ENCODE measurements at places on chromosomes 1 and 21. TPM values are rescaled to one million over a fixed set of nuclear protein-coding genes. Genes with fewer than 3 reads are reported as not detected.
A peak's percentile ranks its signal among the peaks of the same experiment; 100 is the strongest.

- peaks cover 14% of the 10 kb centered on the region for H3K4me1 ChIP-seq
- no peak overlapping the region for H3K4me3 ChIP-seq
- no peak for DNase-seq
- H3K27me3 ChIP-seq, result no peaks in the 10 kb centered on the region
- H3K27ac ChIP-seq, result no peak overlapping the region
- H3K36me3 ChIP-seq, result no peaks in the 10 kb centered on the region
Measured at GRCh38 chr1:232372431-232372830, 257.5 kb downstream of the SIPA1L2 start.

GRCh38 chr1:13908128-13908527 is 208.1 kb downstream of the PRDM2 start:
- no peak overlapping the region for H3K27ac ChIP-seq
- no peaks in the 10 kb centered on the region for H3K4me1 ChIP-seq
- H3K4me3 ChIP-seq, result no peak overlapping the region
- no peak for DNase-seq

- no peaks in the 10 kb centered on the region for H3K36me3 ChIP-seq
- DNase-seq, result no peak
- peaks cover 13% of the 10 kb centered on the region for H3K27me3 ChIP-seq
- H3K4me3 ChIP-seq, result no peak overlapping the region
- peaks cover 9% of the 10 kb centered on the region for H3K4me1 ChIP-seq
Measured at GRCh38 chr1:156582388-156583017, 3.0 kb downstream of the TTC24 start.

Gene TFF2
- total RNA-seq, result not detected

Gene PSMA5
- 69.7 TPM for total RNA-seq

DNA sequence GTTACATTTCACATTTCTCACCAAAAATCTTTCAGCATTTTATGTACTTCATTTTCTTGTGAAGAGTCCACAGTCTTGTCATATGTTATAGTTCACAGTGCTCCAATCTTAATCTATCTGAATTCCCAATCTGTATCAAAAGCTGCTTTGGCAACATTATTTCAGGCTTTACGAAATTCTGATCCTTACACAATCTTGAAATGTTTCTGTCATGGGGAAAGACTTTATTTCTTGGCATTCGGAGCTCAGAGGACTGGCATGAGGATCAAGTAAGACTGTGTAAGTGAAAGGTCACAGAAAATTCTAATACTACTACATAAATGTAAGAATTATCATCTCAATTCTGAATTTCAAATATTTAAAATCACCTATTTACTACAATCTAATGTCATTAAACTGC is 2.0 kb downstream of the USP33 start:
- no peak for DNase-seq
- H3K27ac ChIP-seq, result peak overlapping the region; percentile 35
- peaks cover 34% of the 10 kb centered on the region for H3K4me1 ChIP-seq
- no peaks in the 10 kb centered on the region for H3K27me3 ChIP-seq

DNA sequence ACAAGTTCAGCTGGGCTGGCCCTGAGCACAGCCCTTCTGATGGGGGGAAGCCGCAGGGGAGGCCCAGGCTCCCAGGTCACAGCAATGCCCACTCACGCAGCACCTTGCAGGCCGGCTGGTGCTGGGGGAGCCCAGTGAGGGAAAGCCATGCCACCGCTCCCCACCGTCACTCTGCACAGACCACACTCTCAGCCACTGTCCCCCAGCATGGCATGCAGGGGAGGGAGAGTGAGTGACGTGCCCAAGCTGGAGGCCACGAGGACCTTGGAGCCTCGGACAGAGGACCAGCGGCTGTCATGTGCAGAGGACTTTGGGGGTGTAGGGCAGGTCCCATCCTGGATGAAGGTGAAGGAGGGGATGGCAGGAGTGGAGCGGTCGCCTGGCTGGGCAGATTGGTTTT is 25.1 kb downstream of the SLC45A1 start:
- H3K4me1 ChIP-seq, result peaks cover 18% of the 10 kb centered on the region
- no peaks in the 10 kb centered on the region for H3K27me3 ChIP-seq
- peaks cover 10% of the 10 kb centered on the region for H3K36me3 ChIP-seq

- H3K36me3 ChIP-seq, result no peaks in the 10 kb centered on the region
- peak overlapping the region; percentile 4 for H3K27ac ChIP-seq
- H3K27me3 ChIP-seq, result peaks cover 6% of the 10 kb centered on the region
- peak overlapping the region; percentile 76 for H3K4me3 ChIP-seq
- DNase-seq, result no peak
- H3K4me1 ChIP-seq, result peaks cover 38% of the 10 kb centered on the region
Measured at GRCh38 chr1:17440827-17441168, 1.3 kb upstream of the RCC2 start.

- H3K27me3 ChIP-seq, result peaks cover 61% of the 10 kb centered on the region
- H3K4me1 ChIP-seq, result peaks cover 5% of the 10 kb centered on the region
- H3K27ac ChIP-seq, result no peak overlapping the region
- no peaks in the 10 kb centered on the region for H3K36me3 ChIP-seq
Measured at GRCh38 chr1:30242722-30243457, 480.5 kb downstream of the MATN1 start.

GRCh38 chr1:4121834-4122512 is 221.9 kb upstream of the C1orf174 start:
- H3K4me1 ChIP-seq, result no peaks in the 10 kb centered on the region
- H3K27me3 ChIP-seq, result peaks cover 24% of the 10 kb centered on the region
- H3K36me3 ChIP-seq, result no peaks in the 10 kb centered on the region
- no peak for DNase-seq
- H3K4me3 ChIP-seq, result no peak overlapping the region
- H3K27ac ChIP-seq, result no peak overlapping the region

- DNase-seq, result no peak
- H3K4me1 ChIP-seq, result no peaks in the 10 kb centered on the region
- H3K27me3 ChIP-seq, result peaks cover 42% of the 10 kb centered on the region
- H3K27ac ChIP-seq, result no peak overlapping the region
Measured at GRCh38 chr1:33972676-33973395, 109.0 kb downstream of the HMGB4 start.

Gene CHIA
- total RNA-seq, result not detected

Gene FAM167B
- total RNA-seq, result 1.8 TPM

Gene AADACL3
- total RNA-seq, result not detected

GRCh38 chr1:24970926-24971875 is 41.1 kb upstream of the RUNX3 start:
- H3K27ac ChIP-seq, result peak overlapping the region; percentile 55
- peaks cover 25% of the 10 kb centered on the region for H3K4me1 ChIP-seq
- H3K36me3 ChIP-seq, result peaks cover 5% of the 10 kb centered on the region
- peaks cover 3% of the 10 kb centered on the region for H3K27me3 ChIP-seq
- H3K4me3 ChIP-seq, result no peak overlapping the region
- DNase-seq, result no peak

Gene AMY1B
- not detected for total RNA-seq

Gene TNFRSF9
- 2.3 TPM for total RNA-seq

DNA sequence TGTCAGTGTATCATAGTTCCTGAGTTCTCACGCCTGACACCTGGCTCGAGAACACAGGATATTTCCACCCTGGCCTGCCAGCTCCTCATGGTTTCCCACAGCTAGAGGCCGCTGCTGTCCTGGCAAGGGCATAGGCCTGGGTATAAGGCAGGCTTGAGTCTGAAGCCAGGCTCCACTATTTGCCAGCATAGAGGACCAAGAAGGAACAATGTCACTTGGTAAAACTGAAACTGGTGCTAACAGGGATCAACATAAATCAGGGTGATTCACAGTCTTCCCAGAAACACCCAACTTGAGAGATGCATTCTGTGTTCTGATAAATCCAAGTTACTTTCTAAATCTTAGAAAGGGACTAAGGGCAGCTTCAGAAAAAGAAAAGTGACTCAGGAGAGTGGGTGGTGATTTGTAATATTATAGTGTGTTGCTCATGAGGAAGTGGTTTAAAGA is 6.9 kb upstream of the S100A2 start:
- H3K36me3 ChIP-seq, result no peaks in the 10 kb centered on the region
- DNase-seq, result no peak
- H3K27me3 ChIP-seq, result no peaks in the 10 kb centered on the region
- no peak overlapping the region for H3K27ac ChIP-seq
